ENCODE measurements at places on chromosomes 5 and 9. TPM values are rescaled to one million over a fixed set of nuclear protein-coding genes. Genes with fewer than 3 reads are reported as not detected.

DNA sequence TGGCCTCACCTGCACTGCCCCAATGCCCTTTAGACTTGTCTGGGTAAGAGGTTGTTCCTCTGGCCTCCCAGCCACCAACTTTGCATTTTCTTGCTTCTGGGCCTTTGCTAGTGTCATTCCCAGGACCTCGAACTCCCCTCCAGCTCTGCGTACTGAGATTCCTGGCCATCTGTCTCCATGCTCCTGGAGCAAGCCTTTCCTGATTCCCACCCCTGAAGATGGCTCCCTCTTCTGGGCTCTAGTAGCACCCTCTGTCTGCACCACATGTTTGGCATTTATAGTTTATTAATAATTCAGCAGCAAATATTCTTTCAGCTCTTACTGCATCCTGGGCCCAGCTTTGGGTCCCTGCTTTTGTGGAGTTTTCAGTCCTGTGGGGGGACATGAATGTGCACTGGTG, 14.9 kb downstream of the FAM163B start:
- DNase-seq = no peak

DNA sequence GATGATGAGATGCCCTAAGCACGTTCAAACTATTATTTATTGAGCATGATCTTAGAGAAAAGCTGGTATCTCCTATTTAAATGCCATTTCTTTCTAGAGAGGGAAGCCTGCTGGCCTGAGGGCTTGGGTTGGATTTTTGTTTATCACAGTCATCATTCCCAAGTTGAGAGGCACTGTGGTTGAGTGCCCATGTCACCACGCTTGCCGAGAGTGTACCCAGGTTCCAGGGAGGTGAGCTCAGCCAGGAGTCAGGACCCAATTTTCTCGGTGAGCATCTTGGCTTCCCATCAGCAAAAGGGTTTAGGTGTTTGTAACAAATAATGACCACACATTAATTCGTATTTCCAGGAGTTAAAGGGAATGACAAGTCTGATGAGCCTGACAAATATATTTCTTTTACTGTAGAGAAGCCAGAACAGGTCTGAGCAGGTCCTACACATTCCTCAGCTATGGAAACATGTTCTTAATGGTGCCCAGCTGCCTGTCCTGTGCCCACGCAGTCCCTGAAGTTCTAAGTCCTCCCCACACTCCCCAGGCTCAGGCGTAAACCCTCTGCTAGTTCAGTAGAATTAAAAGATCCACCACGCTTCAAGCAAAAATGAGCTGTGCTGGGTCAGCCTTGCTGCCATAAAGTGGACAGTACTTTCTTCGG, 258.9 kb upstream of the IRX2 start:
- DNase-seq = no peak

- no peak for DNase-seq
These were observed 233.7 kb downstream of the ADAMTSL1 start for GRCh38 chr9:18707489-18708205.

GRCh38 chr5:139651043-139651834, 3.1 kb downstream of the CXXC5 start:
- no peak for DNase-seq

The TMC1 gene
- total RNA-seq = not detected

The CACNA1B gene
- total RNA-seq = not detected

- no peak for DNase-seq
These were observed 433.9 kb downstream of the DNAH5 start for GRCh38 chr5:13510616-13511015.

- peak; percentile 50 for DNase-seq
These were observed 7.3 kb downstream of the EGFLAM start for GRCh38 chr5:38265546-38266179.

DNA sequence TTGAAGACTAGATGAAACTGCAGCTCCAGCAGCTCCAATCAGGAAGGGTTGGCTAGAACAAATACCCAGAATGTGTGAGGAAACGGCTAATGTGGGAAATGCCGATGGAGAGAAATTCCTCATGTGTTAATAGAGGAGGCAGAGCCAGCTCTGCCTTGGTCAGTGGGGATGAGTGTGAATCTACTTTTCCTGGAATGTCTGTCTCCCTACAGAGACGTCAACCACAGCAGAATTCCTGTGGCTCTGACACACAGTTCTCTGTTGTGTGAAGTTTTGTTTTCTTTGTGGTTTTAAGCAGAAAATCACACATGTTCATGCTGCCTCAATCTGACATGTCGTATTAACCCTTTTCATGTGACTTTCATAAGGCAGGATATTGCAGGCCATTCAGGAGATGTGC, 476.6 kb upstream of the WWC1 start:
- no peak for DNase-seq

DNA sequence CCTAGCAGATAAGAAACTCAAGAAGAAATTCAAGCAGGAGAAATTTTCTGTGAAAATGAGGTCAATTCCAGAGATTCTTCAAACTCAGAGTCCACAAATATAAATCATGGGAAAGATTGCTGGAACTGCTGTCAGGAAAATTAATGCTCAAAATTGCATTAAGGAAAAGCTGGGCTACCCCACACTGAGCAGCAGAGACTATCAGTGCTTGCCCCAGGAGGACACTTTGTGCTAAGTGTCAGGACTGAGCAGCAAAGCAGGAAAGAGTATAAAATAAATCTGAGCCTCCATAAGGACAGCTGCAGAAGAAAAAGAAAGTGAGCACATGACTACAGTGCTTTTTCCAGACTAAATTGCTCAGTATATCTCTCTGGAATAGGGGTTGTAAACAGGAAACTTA, 81.6 kb downstream of the RGS7BP start:
- DNase-seq = no peak

GRCh38 chr9:83384214-83384613, 154.0 kb downstream of the FRMD3 start:
- DNase-seq = no peak

DNA sequence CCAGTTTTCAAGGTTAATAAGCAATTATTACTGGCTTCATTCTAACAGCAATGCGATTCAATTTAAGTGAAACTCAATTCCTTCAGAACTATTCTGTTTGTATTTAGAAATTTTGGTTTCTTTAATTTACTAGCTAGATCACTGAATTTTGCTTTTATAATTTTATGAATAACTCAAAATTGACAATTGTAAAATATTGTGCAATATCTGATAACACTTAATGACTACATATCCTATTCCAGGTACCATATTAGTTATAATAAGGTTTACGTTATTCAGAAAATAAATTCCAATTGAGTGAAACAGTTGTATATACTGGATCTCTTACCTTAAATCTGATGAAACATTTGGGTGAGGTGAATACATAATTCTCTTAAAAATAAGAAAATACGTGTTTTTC, 1348.3 kb upstream of the CDH6 start:
- DNase-seq = no peak

DNA sequence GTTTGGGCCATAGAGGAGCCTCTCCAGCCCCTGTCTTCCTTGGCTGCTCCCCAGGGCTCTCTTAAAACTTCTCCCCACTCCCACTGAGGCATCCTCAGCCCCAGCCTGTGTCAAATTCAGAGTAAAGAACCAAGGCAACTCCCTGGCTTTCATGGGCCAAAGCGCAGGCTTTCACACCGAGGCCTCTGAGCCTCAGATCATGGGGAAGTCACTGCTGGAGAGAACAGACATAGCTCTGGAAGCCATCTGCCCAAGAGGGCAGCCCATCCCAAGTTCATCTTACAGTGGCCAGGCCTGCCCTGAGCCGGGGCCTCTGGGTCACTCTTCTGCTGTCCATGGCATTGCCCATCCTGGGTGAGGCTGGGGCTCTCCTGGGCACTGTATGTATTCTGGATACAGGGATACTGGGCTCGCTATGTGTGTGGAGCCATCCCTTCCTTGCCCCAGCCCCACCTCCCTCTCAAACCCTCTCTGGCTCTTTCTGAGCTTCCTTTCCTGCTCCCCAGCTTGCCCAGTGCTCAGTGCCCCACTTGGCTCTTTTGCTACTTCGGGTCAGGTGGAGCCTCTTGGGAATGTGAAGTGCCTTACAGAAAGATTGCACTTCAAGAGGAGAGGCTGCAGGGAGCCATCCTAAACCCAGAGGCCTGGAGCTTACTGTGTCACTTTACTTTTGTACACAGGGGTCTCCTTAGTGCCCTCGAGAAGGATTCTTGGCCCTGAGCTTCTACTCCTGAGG, 33.0 kb downstream of the TGFBI start:
- no peak for DNase-seq

Measured in OCI-LY7 (cell line).